ENCODE measurements at places on chromosomes 13 and 19. TPM values are rescaled to one million over a fixed set of nuclear protein-coding genes. Genes with fewer than 3 reads are reported as not detected.

DNA sequence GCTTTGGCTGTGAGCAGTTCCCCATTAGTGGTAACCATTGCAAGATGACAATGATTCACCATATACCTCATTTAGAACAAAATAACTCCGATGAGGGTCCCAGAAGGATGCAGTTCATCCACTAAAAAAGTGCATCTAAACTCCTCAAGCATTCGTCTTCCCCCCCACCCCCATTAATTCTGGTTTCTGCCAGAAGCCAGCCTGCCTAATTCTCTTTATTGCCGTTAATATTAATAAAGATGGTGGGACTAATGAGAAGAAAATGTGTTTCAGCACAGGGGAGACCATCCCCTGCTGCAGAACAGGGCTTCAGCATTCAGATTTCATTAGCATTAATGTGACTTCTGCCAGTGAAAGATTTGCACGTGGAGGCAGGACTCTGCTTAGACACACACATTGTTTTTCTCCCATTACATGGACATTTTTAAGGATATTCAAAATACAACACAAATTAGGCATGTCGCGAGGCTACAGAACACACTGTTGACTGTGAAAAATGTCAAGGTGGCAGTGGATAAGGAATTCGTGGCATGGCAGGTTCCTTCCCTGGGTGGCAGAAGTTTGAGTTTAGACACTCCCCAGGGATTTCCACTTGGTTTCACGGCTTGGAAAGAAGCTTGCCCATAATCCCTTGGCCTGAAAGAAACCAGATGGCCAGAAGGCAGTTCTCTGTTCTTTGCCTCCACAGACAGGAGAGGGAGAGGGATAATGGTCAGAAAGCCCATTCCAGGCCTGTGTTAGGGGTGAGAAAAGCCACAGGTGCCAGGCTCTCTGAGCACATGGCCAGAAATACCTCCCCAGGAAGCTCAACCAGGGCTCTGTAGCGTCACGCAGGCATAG, 236.5 kb downstream of the FOXO1 start:
- no peak overlapping the region for H3K27ac ChIP-seq
- H3K4me1 ChIP-seq: peaks cover 40% of the 10 kb centered on the region
- DNase-seq: no peak
- H3K4me3 ChIP-seq: no peak overlapping the region

GRCh38 chr13:58919551-58919950, 1244.2 kb downstream of the DIAPH3 start:
- no peaks in the 10 kb centered on the region for H3K27me3 ChIP-seq
- no peaks in the 10 kb centered on the region for H3K4me1 ChIP-seq
- H3K4me3 ChIP-seq: no peak overlapping the region
- DNase-seq: no peak
- H3K27ac ChIP-seq: no peak overlapping the region
- H3K36me3 ChIP-seq: no peaks in the 10 kb centered on the region

GRCh38 chr13:29713839-29714238, 118.4 kb upstream of the SLC7A1 start:
- H3K27ac ChIP-seq: no peak overlapping the region
- H3K4me1 ChIP-seq: no peaks in the 10 kb centered on the region
- no peaks in the 10 kb centered on the region for H3K36me3 ChIP-seq
- DNase-seq: no peak

- peaks cover 5% of the 10 kb centered on the region for H3K27me3 ChIP-seq
- DNase-seq: peak; percentile 45
- H3K4me1 ChIP-seq: peaks cover 74% of the 10 kb centered on the region
Measured at GRCh38 chr13:22114630-22115311, 443.9 kb downstream of the FGF9 start.

GRCh38 chr13:76725211-76725610, 161.0 kb downstream of the KCTD12 start:
- H3K27me3 ChIP-seq: no peaks in the 10 kb centered on the region
- no peak for DNase-seq
- peaks cover 3% of the 10 kb centered on the region for H3K36me3 ChIP-seq
- H3K4me1 ChIP-seq: no peaks in the 10 kb centered on the region
- H3K27ac ChIP-seq: no peak overlapping the region

DNA sequence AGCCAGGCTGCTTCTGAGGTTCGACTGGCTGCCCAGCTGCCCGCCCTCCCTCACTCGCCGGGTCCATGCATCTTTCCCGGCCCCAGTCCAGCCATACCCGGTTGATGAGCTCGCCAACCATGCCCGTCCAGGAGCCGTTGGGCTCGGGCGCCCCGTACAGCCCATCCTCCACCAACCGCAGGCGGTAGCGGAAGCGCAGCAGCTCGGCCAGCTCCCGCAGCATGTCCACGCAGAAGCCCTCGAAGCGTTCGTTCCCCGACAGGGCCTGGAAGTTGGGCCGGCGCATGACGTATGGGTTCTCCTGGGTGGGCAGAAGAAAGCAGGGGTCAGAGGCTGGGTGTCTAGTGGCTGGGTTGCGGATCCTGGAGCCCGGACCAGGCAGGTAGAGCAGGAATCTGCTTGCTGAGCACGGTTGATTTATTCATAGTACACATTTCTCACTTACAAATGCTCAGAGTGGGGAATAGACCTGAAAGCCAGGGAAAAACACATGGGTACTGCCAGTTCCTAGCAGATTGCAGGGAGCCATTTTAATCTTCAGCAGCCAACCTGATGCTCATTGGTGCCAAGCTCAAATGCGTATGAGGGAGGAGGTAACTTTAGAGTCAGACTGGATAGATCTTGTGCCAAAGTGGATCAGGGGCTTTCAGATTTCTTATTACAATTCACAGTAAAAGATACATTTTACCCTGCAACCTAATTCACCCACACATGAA, 27.4 kb downstream of the GRIK5 start:
- H3K4me1 ChIP-seq: no peaks in the 10 kb centered on the region
- no peaks in the 10 kb centered on the region for H3K27me3 ChIP-seq
- H3K27ac ChIP-seq: no peak overlapping the region
- DNase-seq: no peak

ZNF541 gene
- 0.96 TPM for total RNA-seq

DNA sequence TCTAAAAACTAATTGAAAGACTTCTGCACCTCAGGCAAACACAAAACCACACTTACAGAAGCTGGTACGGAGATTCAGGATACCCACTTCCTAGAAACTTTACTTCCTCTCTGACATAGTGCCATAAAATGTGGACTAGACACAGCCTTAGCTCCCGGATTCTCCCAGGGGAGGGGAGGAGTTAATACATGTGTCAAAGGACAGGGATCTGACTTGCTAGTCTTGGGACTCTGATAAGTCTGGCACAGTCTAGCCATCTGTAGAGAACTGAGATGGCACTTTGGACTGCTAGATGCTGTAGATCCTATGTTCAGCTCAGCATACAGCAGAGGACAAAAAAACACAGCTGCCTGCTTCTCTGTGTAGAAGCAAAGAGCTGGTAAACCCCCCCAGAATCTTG, 769.8 kb upstream of the MIR17HG start:
- no peaks in the 10 kb centered on the region for H3K4me1 ChIP-seq
- no peaks in the 10 kb centered on the region for H3K27me3 ChIP-seq
- H3K27ac ChIP-seq: peak overlapping the region; percentile 60
- no peak for DNase-seq
- no peaks in the 10 kb centered on the region for H3K36me3 ChIP-seq

DNA sequence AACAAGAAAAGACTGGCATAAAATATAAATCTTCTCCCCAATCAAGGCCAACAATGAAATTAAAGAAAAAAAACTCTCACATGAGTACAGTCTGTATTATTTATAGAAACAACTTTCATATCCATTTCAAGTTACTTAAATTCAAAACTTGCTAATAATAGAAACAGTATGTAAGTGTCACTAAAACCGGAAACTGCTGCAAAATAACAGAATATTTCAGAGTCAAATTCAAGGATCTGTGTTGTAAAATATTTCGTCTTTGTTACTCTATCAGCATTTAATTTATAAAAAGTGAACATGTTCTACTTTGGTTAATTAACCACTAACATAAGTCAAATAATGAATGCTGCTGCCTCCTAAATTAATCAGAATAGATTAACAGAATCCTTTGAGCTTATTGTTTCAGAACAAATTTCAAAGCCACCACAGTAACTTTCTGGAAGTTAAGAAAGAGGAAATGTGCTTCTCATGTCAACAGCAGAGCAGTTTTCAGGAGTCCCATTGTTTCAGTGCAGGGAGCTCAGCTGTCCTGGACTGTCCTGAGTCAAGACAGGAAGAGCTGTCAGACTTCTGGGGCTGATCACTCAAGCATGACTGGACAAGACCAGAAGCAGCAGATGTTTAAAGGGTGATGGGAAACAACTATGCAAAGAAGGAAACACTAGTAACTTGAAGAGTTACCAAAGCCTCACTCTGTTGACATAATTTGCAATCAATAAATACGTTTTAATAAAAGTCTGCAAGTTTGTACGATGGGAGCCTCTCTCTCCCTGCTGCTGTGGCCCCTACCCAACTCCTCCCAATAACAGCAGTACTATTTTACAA, 76.9 kb downstream of the FOXO1 start:
- no peak for DNase-seq
- peak overlapping the region; percentile 87 for H3K27ac ChIP-seq
- H3K36me3 ChIP-seq: peaks cover 4% of the 10 kb centered on the region
- peak overlapping the region; percentile 57 for H3K4me3 ChIP-seq
- peaks cover 99% of the 10 kb centered on the region for H3K4me1 ChIP-seq

KIR3DL1 gene
- not detected for total RNA-seq

DNA sequence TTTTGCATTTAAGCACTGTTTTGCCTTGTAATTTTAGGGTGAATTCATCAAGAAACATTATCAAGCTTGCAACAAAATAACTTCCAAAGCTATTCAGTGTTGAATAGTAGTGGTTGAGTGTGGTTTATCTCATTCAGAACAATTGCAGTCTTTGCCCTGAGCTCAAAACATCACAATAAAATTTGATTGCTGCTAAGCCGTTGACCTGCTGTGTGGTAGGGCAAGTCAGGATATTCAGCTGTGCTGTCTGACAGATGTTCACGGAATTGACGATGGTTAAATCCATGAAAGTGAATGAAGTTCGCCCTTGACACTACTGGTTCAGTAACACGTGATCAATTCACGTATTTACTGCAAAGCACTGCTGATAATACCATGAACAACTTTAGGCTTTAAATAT, 66.9 kb downstream of the GJA3 start:
- H3K27me3 ChIP-seq: peaks cover 9% of the 10 kb centered on the region
- no peaks in the 10 kb centered on the region for H3K36me3 ChIP-seq
- no peak for DNase-seq
- no peaks in the 10 kb centered on the region for H3K4me1 ChIP-seq
- no peak overlapping the region for H3K27ac ChIP-seq

TEX26 gene
- total RNA-seq: not detected

DNA sequence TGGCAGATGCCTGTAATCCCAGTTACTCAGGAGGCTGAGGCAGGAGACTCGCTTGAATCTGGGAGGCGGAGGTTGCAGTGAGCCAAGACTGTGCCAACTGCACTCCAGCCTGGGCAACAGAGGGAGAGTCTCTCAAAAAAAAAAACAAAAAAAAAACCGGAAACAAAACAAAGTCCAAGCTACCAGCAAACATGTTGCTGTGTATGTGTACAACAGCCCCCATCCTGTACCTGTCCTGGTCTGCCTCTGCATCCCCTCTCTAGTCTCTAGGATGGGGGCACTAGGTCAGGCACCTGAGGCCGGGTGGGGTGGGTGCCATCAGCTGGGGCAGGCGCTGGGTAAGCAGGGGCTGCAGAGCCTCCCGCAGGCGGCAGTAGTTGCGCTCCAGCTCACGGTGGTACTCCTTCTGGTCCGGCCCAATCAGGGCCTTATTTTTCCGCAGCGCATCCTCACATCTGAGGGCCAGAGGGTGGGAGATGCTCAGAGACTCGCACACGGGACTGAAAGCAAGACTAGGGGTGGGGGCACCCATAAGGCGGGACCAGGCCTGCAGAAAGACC, 2.8 kb upstream of the KANK2 start:
- no peak for DNase-seq
- peaks cover 16% of the 10 kb centered on the region for H3K27me3 ChIP-seq
- no peak overlapping the region for H3K27ac ChIP-seq
- H3K4me3 ChIP-seq: no peak overlapping the region
- peaks cover 16% of the 10 kb centered on the region for H3K4me1 ChIP-seq
- H3K36me3 ChIP-seq: no peaks in the 10 kb centered on the region

- peaks cover 58% of the 10 kb centered on the region for H3K4me1 ChIP-seq
- no peak for DNase-seq
- no peaks in the 10 kb centered on the region for H3K27me3 ChIP-seq
- H3K4me3 ChIP-seq: peak overlapping the region; percentile 25
- H3K27ac ChIP-seq: peak overlapping the region; percentile 10
Measured at GRCh38 chr19:40723661-40724254, 6.8 kb downstream of the ITPKC start.

DNA sequence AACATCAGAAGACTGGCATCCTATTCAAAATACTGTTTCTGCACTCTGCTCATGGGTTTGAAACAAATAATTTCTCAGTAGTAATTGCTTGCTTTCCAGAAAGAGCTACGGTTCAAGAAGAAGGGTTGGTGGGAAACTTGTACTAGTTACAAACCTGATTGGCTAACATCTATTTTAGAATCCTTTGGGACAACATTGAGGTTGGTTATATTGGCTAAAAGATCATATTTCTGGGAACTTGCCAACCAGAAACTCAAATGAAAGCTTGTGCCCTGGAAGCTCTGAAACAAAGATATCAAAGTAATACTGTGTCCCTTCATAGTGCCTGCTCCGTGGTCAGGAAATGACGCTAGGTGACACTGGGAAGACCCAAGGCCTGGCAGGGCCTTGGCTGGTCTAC, 141.7 kb downstream of the LACC1 start:
- H3K4me1 ChIP-seq: peaks cover 9% of the 10 kb centered on the region
- no peak overlapping the region for H3K4me3 ChIP-seq

DNA sequence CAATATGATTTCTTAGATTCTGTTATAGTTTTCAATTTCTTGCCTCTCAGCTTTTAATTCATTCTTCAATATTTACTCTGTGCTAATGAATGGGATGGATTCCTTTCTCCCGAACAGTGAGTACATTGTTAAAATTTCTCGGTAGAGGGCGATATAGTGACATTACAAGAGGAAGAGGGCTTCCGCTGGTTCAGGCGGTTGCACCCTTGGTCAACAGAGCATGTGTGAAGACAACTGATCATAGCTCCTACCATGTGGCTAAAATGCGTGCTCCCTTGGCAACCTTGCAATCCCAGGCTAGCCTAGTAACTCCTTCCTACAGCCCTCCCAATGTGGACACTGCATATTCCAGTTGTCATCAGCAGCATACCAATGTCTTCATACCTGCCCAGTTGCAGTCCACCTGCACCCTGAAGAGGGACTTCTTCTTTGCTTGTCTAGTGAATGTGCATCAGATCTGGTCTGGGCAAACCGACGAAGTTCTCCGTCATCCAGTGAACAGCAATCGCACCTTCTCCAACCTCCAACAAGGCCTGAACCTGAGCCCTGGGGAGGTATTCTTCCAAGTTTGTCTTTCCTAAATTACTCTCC, 653.0 kb upstream of the GPC6 start:
- DNase-seq: no peak
- H3K27ac ChIP-seq: no peak overlapping the region
- H3K36me3 ChIP-seq: no peaks in the 10 kb centered on the region
- H3K27me3 ChIP-seq: no peaks in the 10 kb centered on the region
- H3K4me3 ChIP-seq: no peak overlapping the region
- no peaks in the 10 kb centered on the region for H3K4me1 ChIP-seq

All from activated T-cell treated with anti-CD3 and anti-CD28 coated beads, Interleukin-2, amount 50 U/mL, for 72 hours (primary cell).